ENCODE measurements at places on chromosomes 6 and 20.
A peak's percentile ranks its signal among the peaks of the same experiment; 100 is the strongest.

DNA sequence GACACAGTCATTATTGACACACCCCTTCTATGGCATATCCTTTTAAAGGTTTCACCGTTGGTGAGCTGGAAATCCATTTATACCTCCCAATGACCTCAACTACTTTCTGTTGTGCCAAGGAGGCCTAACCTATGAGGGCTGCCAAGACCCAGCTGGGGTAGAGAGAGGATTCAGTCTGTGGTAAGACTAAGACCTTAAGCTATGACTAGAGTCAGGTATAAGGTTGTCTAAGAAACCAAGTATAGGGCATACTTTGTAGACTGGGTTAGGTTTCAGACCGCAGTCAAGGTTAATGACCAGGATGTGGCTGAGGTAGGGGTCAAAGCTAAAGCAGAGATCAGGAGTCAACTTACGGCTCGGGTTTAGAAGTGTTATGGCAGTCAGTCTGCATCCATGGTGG is 641.2 kb upstream of the CHD6 start:
- DNase-seq: no peak

- no peak for DNase-seq
Measured at GRCh38 chr6:163766936-163767335, 352.4 kb downstream of the QKI start.

DNA sequence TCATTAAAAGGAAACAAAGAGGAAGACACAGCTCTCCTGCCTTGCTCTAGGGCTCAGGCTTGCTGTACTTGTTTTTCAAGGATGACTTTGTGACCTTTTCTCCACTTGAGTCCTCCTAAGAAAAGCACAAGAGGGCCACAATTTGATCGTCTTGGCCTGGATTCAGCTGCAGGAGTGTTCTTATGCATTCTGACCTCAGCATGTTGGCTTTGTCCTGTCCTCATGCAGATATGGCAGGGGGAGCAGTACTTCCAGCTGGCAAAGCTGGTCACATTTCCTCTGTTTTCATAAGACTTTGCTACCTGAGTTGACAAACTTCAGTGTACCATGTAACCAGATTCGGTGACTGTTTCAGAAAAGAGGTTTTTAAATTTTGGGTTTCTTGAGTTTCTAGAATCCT is 30.8 kb downstream of the KDM1B start:
- no peak for DNase-seq

GRCh38 chr6:128172752-128173682 is 272.2 kb upstream of the THEMIS start:
- no peak for DNase-seq

DNA sequence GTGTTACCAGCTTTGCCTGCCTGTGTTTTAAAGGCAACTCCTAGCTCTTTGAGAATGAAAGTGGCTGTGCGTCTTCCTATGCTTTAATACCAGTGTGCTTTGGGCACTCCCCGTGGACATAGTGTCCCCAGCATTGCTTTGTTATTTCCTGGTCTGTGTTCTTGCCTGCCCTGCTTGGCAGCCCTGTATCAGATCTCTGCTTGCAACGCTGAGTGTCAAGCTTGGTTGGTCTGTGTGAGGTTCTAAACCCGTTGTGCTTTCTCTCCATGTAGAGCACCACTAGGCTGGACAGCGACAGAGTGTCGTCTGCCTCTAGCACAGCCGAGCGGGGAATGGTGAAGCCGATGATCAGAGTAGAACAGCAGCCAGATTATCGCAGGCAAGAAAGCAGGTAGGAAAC is 80.2 kb downstream of the AFDN start:
- DNase-seq: no peak

- peak; percentile 33 for DNase-seq
Measured at GRCh38 chr6:12354499-12354898, 64.3 kb downstream of the EDN1 start.

- no peak for DNase-seq
Measured at GRCh38 chr6:95648636-95649035, 71.3 kb downstream of the MANEA start.

- no peak for DNase-seq
Measured at GRCh38 chr20:40720826-40721225, 31.8 kb upstream of the MAFB start.

GRCh38 chr6:148711833-148712654 is 34.8 kb upstream of the UST start:
- no peak for DNase-seq

GRCh38 chr20:24460712-24461111 is 8.7 kb upstream of the SYNDIG1 start:
- no peak for DNase-seq

GRCh38 chr6:164926686-164927085 is 382.7 kb downstream of the C6orf118 start:
- no peak for DNase-seq

- peak; percentile 64 for DNase-seq
Measured at GRCh38 chr6:6588064-6588923, at the start of gene LY86. TSS of gene LY86 (plus strand) at chr6:6588720. CDS start at chr6:6588735, 15 bp downstream.

DNA sequence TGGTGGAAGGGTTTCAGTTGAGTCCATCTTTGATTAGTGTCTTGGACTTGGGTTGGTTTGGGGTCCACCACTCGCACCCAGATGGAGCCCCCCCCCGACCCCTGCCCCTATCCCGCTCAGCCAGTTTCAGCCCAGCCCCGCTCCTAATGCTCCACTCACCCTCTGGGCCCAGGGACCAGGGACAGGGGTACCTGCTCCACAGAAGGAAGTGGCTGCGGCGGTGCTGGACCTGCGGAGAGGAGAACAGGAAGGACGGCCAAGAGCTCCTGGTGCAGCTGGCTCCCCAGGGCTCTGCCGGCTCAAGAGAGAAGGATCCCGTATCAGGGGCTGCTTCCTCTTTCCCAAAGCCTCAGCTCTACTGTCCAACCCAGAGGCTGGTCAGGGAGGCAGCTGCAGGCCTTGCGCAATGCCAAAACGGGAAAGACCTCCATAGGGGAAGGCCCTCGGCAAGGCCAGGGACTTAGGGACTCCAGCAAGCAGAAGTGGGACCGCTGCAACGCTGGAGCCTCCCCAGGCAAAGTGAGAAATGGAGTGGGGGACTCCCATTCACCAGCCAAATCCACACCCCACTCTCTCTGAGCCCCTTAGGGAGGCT is at the start of gene SIGLEC1:
Gene SIGLEC1 (minus strand): TSS at position 322 of the 595 bp plus-strand sequence. CDS start 5,472 bp downstream, outside the sequence.
- no peak for DNase-seq

GRCh38 chr20:58130581-58130980 is 97.9 kb downstream of the ANKRD60 start:
- DNase-seq: no peak

- DNase-seq: no peak
Measured at GRCh38 chr6:44194326-44194725, 22.4 kb upstream of the MYMX start.

DNA sequence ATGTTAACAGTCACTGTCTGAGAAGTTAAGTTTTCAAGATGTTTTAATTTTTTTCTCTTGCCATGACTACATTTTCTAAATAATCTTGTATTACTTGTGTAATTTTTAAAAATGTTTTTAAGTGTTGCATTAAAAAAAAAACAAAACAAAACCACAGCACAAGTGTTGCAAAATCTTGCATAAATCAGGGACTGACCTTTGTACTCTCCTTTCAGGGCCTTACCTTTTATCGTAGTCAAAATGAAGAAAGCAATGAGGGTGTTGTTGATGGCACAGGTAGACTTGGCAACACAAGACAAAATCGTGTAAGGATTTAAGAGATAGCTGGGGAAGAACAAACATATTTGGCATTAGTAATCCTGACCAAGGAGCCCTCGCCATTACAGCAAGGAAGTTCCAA is 42.5 kb downstream of the PIGU start:
- DNase-seq: no peak

DNA sequence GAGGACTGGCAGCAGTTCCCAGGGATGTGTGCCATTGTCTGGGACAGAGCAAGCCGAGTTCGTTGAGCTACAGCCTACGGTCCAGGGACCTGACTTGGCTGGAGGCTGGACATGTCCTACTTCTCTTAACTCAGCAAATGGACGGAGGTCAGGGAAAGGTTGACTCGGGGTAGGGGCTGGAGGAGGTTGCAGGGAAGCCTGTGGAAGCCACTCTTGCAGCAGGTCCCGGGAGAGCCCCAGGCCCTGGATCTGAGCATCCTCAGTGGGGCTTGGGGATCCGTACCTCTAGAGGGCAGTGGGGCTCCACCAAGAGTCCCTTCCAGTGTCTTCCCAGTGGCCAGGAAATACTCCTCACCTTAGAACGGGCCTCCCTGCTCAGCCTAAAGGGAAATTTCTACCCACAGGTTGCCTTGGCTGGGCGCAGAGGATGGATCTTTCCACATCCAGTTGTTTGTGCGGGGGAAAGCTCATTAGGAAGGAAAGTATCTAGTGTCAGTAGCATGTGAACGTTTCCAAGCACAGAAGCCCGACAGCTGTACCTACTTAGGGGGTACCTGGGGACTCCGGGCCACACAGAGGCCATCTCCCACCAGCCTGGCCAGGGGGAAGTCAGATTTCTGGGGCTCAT is 170.2 kb downstream of the NFATC2 start:
- peak; percentile 28 for DNase-seq

GRCh38 chr20:62952968-62953838 is 694 bp downstream of the SLC17A9 start:
- DNase-seq: no peak

DNA sequence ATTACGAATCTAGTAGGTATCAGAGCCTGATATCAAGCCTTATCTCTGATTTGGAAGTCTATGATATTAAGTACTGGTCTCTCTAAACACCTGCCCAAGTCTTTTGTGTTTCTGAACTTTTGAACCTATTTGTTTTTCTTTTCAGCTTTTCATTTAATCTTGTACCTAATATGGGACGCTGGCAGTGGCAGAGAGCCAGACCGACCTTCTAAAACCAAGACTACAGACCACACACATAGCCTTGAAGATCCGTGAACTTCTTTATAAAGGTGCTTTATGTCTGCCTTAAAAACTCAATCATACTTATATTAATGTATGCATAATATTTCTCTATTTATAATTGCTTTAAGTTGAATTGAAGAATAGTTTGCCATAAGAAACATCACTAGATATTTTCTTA is 12.6 kb upstream of the PTCHD4 start:
- DNase-seq: no peak

DNA sequence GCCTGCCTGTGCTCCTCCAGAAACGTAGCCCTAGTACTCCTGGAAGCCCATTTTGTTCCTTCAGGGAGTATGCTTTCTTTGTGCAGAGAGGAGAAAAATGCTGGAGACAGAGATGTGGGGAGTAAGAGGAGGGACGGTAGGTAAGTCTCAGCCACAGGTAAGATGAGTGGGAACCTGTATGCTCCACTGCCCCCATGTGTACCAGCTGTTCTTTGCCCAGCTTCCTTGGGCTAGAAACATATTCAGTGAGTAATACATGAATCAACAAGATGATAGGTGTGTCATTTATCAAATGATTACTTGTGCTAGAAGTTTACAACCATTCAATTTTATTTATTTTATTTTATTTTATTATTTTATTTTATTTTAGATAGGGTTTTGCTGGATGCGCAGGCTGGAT is 13.6 kb upstream of the CEP85L start:
- DNase-seq: no peak

- no peak for DNase-seq
Measured at GRCh38 chr20:37445041-37445440, 76.0 kb upstream of the NNAT start.

- peak; percentile 52 for DNase-seq
Measured at GRCh38 chr6:14857501-14857900, 388.4 kb upstream of the JARID2 start.

GRCh38 chr6:42471714-42472113 is 20.0 kb upstream of the TRERF1 start:
- DNase-seq: no peak

DNA sequence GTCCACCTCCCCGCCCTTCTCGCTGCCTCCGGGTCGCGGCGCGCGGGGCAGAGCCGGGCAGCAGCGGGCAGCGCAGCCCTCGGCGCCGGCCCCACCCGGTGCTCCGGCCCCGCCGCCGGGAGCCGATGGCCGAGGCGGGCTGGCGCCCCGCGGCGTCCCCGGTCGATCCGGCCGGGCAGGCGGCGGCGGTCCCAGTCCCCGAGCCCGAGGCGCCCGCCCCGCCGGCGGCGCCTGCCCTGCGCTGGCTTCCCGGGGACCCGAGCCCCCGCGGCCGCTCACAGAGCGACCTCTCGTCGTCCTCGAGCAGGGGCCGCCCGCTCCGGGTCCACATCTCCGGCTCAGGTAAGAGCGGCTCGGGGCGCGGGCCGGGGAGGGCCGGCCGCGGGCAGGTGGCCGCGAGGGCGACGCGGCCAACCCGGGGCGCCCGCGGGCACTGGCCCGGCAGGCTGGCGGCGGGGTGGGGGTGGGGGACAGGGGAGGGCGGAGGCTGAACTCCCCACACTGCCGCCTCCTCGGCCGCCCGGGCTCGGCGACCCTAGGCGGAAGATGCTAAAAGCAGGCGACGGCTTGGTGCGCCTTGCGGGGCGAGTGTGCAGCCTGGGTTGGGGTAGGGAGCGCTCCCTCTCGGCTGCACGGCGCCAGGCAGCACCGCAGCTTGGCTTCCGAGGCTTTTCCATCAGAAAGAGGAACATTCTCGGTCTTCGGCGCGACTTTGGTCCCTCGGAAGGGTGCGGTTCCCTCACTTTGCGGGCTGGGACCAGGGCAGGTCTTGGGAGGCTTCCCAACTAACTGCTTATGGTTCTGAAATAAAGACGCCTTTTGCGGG is 25.6 kb upstream of the FUCA2 start:
- peak; percentile 44 for DNase-seq

DNA sequence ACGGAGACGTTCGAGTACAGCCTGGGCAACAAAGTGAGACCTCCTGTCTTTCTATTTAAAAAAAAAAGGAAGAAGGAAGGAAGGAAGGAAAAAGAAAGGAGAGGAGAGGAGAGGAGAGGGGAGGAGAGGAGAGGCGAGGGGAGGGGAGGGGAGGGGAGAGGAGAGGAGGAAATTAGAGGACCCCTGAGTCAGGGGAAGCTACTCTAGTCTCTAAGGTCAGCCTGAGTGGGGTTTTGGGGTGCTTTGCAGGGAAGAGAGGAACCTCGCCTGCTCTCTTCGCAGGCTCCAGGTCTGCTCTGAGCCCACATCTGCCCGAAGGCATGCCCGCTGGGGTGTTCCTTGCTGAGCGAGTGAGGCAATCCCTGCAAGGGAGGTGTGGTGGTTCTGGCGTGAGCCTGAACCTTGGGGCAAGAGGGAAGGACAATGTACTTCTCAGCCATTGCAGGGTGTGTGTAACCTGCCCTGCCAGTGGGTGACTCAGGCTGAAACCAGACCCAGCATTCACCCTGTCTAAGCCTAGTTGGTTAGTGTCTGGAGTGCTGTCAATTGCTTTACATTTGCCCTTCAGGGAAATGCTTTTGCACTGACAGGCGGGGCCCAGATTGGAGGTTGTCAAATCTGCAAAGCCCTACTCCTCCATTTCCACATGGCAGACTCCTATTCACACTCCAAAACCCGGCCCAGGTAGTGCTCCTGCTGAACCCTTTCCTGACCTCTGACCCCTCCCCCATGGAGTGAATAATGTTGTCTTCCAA is 15.3 kb upstream of the MMP9 start:
- no peak for DNase-seq

- DNase-seq: no peak
Measured at GRCh38 chr6:122495612-122496011, 24.0 kb upstream of the SERINC1 start.

DNA sequence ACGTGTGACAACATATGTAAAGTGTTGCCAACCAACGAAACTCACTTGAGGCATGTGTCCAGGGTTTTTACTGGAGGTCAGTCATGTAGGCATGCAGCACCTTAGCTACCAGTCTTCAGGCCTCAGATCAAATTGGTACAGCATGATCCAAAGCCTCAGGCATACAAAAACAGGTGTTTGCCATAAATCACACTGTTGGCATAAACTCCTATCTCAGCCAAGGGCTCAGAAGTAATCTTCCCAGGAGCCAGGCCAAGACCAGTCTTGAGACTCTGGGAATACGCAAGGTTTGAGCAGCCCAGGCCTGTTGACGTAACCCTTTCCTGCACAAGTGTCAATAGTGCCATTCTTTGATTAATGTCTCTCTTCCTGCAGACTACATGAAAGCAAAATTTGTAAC is 163.5 kb downstream of the PRL start:
- no peak for DNase-seq

GRCh38 chr6:117494694-117495318 is 12.3 kb downstream of the DCBLD1 start:
- no peak for DNase-seq

All from stimulated activated naive B cell treated with anti-CD40 and anti-IgM and Interleukin-4, amounts not matched to agents 10 μg/mL and 1 μg/mL and 100 μg/mL, for 72 hours (primary cell).